ENCODE measurements at places on chromosomes 7 and 10.
A peak's percentile ranks its signal among the peaks of the same experiment; 100 is the strongest.

GRCh38 chr10:98299341-98299740 lies 31.3 kb upstream of the LOXL4 start:
- DNase-seq = no peak

GRCh38 chr7:121397361-121397760 lies 1.3 kb upstream of the FAM3C start:
- DNase-seq = no peak

- peak; percentile 47 for DNase-seq
Measured at GRCh38 chr10:96370584-96371157, 11.9 kb upstream of the OPALIN start.

- no peak for DNase-seq
Measured at GRCh38 chr7:77691892-77692491, 4.3 kb upstream of the RSBN1L start.

GRCh38 chr7:96299496-96299895 lies 22.4 kb downstream of the SLC25A13 start:
- DNase-seq = peak; percentile 13

DNA sequence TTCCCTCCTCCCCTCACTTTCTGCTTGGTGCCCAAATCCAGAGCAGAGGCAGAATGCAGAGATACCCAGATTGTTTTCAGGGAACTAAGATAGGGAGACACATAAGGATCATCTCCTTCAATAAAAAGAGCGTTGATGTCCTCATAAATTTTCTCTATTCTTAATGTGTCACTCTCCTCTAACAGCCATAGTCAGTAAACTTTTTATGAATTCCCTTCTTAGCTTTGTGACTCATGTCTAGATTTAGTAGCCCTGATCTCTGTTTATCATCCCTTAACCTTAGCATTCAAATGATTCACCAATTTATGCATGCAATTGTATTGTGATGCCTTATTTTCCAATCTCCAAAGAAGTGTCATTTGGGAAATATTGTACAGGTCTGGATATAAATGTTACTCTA lies 995.5 kb upstream of the C7orf33 start:
- no peak for DNase-seq
